ENCODE measurements at places on chromosomes 4 and X.

DNA sequence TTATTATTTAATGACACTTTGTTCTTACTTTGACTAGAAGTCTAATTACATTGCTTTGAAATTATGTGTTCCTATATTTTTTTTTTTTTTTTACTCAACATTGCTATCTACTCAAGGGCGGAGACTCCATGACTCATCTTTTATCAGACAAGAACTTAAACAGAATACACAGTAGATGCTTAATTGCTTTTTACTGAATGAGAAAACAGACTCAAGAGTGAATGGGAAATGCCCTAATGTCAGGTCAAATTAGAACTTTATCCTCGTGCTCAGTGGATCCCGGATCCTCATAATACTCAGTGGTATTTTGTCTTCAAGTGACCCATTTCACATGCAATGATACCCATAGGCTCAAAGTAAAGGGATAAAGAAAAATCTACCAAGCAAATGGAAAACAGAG is 954.5 kb upstream of the IGFBP7 start:
- no peak for DNase-seq

GRCh38 chrX:125262836-125263235 is 56.8 kb upstream of the TEX13C start:
- DNase-seq: no peak

GRCh38 chr4:5524446-5525299 is 183.7 kb downstream of the EVC2 start:
- no peak for DNase-seq

GRCh38 chr4:162461952-162462351 is 298.2 kb upstream of the FSTL5 start:
- no peak for DNase-seq

GRCh38 chr4:170399581-170400293 is 310.0 kb upstream of the AADAT start:
- DNase-seq: no peak

- no peak for DNase-seq
These were observed 31.3 kb downstream of the DRD5 start for GRCh38 chr4:9812501-9813340.

Data from activated CD4-positive, alpha-beta T cell treated with anti-CD3 and anti-CD28 coated beads, Interleukin-2, amount 50 U/mL, for 1 hour (primary cell).